EL (cell line): ENCODE measurements at places on chromosomes 16 and 17.

DNA sequence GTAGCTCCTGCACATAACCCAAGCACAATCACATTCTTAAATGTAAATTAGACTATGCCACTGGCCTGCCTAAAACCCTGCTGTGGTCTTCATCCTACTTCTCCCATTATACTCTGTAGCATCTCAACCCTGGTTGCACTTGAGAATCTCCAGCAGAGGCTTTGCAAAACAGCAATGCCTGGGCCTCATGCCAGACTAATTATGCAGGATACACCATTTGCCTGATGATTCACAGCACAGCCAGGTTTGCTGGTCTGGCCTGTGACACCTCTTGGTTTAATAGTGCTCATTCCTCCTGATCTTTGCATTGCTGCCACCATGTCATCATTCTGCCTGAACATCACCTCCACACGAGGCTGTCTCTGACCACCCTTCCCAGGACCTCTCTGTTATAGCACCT is 491.9 kb upstream of the TOM1L1 start:
- DNase-seq: no peak

GRCh38 chr16:65727534-65728137 is 605.8 kb upstream of the CDH11 start:
- no peak for DNase-seq

DNA sequence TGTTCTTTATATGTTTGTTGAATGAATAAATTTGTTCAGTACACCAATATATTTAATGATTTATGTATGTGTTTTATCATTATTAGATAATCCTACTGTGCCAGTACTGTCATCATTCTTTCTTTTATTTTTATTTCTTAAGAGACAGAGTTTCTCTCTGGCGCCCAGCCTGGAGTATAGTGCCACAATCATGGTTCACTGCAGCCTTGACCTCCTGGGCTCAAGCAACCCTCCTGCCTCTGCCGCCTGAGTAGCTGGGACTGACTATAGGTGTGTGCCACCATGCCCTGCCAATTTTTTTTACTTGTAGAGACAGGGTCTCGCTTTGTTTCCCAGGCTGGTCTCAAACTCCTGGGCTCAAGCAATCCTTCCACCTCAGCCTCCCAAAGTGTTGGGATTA is 41.8 kb downstream of the PAFAH1B1 start:
- no peak for DNase-seq

GRCh38 chr17:46057366-46057765 is 58.3 kb downstream of the STH start:
- no peak for DNase-seq

DNA sequence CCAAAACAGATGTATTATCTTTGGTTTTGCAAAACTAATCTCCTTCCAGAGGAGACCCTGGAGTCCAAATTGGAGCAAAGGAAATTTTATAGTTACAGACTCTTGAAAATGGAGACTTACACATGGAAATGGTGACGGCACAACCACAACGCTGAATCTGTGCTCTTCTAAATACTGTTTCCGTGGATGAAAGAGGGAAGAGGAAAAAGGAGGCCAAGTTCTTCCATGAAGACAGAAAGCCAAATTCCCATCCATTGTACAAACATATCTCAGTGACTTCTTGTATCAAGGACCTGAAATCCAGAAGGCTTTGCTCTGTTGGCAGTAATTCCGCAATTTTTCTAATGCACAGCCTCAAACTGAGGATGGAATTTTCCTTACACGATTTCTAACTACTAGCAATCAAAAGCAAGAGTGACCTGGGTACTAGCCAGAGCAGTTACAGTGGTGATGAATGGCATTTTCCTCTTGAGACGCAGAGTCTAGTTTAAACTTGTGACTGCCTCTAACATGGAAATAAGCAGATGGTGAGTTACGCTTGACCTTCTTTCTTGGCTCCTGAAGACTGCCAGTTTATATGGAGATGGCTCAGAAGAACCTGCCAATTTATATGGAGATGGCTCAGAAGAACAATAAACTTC is 38.5 kb downstream of the VPS53 start:
- no peak for DNase-seq

DNA sequence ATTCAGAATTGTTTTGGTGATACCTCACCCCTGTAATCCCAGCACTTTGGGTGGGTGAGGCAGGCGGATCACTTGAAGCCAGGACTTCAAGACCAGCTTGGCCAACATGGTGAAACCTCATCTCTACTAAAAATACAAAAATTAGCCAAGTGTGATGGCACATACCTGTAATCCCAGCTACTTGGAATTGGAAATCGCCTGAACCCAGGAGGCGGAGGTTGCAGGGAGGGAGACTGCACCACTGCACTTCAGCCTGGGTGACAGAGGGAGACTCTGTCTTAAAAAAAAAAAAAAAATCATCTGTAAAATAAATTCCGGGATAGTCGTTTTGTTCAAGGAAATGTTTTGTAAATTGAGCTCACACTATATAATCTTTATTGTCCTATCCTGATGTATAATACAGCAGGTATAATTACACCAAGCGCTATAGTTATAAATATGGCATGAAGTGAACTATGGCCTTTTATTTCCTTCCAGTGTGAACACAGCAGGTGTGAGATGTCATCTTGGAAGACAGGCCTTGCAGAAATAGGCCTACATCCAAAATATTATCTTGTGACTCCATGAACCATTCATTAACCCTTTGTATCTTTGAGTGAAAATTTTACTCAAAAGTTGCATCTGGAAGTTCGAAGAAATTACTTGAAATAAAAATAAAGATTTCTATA is 25.4 kb downstream of the PLA2G10 start:
- no peak for DNase-seq

- no peak for DNase-seq
These were observed 85.9 kb downstream of the TMEM132E start for GRCh38 chr17:34665150-34665806.

GRCh38 chr16:57640612-57641011 is 12.2 kb downstream of the ADGRG1 start:
- no peak for DNase-seq

GRCh38 chr16:86232496-86232895 is 277.8 kb upstream of the FOXF1 start:
- DNase-seq: no peak

GRCh38 chr16:15636392-15636873 is 6.5 kb downstream of the MARF1 start:
- no peak for DNase-seq

DNA sequence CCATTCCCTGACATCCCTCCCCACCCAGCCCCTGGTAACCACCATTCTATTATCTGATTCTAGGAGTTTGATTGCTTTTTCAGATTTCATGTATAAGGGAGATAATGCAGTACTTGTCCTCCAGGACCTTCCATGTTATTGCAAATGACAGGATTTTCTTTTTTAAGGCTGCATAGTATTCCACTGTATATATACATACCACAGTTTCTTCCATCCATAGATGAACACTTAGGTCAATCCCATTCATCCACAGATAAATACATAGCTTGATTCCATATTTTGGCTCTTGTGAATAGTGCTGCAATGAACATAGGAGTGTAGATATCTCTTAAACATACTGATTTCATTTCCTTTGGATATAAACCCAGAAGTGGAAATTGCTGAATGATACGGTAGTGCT is 183.3 kb downstream of the CEP112 start:
- DNase-seq: no peak

DNA sequence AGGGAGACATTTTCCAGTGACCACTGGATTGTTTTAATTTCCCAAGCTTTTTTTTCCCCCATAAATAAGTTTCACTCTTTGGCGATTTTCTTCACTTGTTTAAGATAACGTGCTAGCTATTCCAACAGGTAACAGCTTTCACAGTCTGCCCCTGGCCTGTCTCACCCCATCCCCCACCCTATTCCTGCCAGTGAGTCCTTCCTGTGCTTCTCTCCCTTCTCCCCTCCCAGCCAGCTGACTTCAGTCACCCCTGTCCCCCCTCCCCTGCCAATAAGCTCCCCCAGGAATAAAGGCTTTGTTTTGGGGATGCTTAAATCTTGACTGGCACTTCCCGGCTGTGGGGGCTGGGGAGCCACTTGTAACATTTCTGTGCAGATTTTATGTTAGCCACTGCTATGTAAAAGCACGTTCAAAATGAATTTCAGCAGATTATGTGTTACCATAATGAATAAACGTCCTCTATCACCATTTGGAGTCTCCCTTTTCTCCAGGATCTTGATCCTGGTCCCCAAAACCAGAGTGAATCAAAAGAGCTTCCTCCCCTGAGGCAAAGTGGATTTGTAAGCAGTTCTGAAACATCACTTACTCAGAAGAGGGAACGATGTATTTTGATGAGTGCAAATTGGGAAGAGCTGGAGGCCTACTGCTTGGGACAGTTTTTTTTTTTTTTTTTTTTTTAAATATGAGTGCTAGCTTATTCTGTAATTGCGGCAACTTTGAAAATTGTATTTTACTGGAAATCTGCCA is 58.2 kb downstream of the IGF2BP1 start:
- DNase-seq: no peak

GRCh38 chr17:57370037-57370581 is 113.8 kb downstream of the MSI2 start:
- DNase-seq: peak; percentile 74

- DNase-seq: no peak
These were observed 6.7 kb downstream of the SYNGR2 start for GRCh38 chr17:78174870-78175642.

- no peak for DNase-seq
These were observed 70.6 kb downstream of the AMFR start for GRCh38 chr16:56354746-56355145.

- peak; percentile 74 for DNase-seq
These were observed 122.3 kb upstream of the CIBAR2 start for GRCh38 chr16:85234310-85235204.

DNA sequence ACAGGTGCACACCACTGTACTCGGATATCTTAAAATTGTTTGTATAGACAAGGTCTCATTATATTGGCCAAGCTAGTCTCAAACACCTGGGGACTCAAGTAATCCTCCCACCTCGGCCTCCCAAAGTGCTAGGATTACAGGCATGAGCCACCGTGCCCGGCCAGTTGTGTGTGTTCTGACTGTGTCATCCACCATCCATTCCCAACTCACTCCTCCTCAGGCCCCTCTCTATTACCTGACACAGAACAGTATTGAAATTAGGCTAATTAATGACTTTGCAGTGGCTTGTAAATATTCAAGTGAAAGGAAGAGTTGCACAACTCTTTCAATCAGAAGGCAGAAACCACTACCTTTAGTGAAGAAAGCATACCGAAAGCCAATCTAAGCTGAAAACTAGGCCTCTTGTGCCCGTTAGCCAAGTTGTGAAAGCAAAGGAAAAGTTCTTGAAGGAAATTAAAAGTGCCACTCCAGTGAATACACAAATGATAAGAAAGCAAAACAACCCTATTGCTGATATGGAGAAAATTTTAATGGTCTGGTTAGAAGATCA is 28.7 kb downstream of the GOSR1 start:
- no peak for DNase-seq

DNA sequence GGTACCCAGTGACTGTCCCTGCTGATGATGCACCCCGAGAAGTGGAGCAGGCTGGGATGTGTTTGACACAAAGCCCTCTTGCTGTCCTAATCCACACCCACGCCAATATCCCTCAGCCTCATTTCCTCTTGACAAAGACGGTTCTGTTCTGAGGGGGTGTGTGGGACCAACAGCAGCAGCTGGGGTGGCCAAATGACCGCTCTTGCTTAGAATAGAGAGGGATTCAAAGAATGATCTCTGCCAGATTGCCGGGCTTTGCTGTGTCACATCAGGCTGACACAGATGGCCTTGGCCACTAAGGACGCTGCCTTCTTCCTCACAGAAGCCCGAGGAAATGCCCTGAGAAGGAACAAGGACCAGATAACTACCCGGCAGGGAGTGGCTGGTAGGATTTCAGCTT is 250.7 kb downstream of the NTN1 start:
- no peak for DNase-seq

DNA sequence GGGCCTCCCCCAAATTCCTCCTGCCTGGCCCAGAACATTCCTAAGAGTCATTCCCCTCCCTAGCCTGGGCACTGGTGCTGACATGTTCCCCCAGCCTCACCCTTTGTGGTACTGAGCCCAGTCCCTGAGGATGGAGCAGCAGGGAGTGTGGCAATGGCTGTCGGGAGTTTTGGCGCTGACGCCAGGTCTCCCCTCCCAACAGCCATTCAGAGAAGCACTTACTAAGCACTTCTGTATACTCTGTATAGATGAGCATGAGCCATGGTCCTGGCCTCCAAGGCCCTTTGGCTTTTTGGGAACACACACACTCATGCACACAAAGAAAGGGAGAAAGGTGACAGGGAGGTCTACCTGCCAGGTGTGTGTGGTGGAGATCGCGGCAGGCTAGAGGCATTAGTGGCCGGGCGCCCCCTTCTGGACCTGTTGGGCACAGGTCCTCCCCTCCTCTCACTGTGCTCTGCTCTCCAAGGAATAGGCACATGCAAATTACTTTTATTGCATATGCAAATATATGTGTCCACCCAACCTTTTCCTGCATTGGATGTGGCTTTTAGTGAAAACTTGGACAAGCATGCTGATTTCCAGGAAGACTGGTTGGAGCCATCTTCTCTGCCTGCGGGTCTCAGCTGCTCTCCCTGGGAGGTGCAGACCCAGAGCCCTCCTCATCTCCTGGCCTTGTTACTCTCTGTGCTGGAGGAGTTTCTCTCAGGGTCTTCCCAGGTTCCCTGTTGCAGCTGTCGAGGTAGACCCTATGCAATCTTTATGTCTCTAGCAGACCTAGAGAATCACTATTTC is 17.4 kb upstream of the C17orf107 start:
- peak; percentile 31 for DNase-seq

DNA sequence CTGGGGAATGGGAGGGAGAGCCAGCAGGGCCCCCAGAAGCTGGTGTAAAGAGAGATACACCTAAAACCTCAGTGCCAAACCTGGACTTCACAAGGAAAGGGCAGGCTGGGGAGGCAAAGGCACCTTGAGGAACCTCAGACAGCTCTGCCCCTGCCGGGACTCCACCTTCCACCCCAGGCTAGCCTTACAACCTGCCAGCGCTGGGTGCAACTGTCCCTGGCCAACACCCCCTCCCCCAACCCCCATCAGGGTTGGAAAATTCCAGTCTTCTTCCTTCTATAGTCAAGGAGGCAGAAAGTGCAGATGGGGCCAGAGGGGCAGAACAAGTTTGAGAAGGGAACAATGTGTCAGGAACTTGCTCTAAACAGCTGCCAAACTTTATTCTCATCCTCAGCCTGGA is 2.2 kb downstream of the YBX2 start:
- DNase-seq: no peak

GRCh38 chr17:9291912-9292560 is 270.7 kb downstream of the NTN1 start:
- peak; percentile 18 for DNase-seq

GRCh38 chr16:67269766-67270165 is 9.6 kb upstream of the PLEKHG4 start:
- peak; percentile 63 for DNase-seq

GRCh38 chr17:19004421-19005136 is at the start of gene FAM83G:
Gene FAM83G, minus strand, starts transcription at chr17:19004764. Its CDS starts 723 bp downstream, at chr17:19004041.
- peak; percentile 85 for DNase-seq

DNA sequence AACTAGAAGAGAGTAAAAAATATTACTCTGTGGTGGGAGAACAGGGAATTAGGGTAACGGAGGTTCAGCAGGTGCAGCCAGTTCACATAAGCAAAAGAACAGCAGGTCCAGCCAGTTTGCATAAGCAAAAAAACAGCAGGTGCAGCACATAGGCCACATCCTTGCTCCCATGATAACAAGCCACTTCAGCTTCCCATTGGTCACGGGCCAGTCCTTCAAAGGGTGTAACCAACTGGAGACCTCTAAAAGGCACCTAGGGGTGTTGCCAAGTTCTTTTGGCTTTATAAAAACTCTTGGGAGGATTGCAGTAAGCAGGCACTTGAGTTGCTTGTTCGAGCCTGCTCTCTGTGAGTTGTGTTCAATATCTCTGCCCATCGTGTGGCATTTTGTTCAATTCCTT is 488.1 kb downstream of the XYLT1 start:
- DNase-seq: no peak

- no peak for DNase-seq
These were observed 47.1 kb downstream of the TNRC6C start for GRCh38 chr17:78005452-78006171.
